H1 (cell line): ENCODE measurements at places on chromosomes 2 and 18.

DNA sequence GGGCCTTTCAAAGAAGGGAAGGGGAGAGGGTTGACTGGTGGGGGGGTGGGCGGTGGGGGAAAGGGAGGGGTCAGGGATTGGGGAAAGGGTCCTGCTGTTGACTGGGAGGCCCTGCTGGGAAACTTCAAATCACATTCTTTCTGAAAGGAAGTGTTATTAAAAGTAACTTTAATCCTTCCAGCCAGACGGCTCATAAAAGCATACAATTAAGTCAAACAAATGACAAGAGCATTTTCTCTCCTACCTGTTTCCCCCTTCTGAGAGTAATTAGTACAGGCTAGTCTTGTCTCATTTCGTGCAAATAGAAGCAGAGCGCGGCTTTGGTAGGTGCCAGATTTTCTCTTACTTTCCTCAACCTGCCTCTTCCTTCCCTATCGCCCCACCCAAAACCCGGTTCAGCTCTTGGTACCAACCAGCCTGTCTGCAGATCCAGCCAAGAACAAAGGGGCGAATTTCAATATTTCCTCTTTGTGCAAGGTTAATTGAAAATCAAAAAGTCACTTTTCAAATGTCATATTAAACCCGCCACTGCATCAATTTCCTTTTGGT is 2112.6 kb upstream of the PIK3C3 start:
- no peaks in the 10 kb centered on the region for H3K36me3 ChIP-seq
- no peak for DNase-seq
- H3K27me3 ChIP-seq = no peaks in the 10 kb centered on the region; the same call in 1 of the 2 replicates
- H3K4me3 ChIP-seq = peak overlapping the region; percentile 68

DNA sequence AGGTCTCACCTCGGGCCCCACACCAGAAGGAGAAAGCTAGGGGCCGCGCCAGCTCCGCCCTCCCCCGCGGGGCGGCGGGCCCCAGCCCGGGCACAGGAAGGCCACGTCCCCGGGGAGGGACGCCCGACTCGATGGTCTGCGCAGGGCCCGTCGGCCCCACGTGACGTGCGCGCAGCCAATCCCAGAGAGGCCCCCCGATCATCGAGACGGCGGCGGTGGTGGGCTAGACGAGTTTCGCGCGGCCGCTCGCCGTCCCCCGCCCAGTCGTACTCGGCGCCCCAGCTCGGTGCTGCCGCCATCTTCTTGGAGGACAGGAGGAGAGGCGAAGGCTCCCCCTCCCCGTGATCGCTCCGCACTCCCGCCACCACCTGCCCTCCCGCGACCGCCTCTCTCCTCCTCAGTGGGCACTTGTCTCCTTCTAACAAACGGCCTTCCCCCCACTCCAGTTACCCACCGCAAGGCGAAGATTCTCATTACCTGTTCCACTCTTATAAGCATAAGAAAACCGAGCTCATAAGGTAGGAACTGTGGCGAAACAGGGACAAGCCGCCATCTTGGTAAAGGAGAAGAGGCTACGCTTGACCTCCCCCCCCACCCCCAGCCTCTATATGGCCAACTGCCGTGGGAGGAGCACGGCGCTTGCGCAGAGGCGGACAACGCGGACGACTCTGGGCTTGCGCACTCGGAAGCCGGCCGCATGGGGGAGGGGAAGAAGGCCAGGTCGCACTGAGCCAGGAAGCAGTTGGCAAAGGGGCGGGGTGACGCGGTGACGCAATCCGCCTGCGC is at the start of gene HDLBP:
HDLBP (minus strand) TSS at position 580 of the 786 bp plus-strand sequence. CDS start 48,803 bp downstream, outside the sequence.
- no peaks in the 10 kb centered on the region for H3K36me3 ChIP-seq
- H3K4me3 ChIP-seq = peak within 1 kb of the TSS; percentile 99
- no peaks in the 10 kb centered on the region for H3K27me3 ChIP-seq
- H3K27ac ChIP-seq = peak within 1 kb of the TSS; percentile 100
- DNase-seq = peak; percentile 98

DNA sequence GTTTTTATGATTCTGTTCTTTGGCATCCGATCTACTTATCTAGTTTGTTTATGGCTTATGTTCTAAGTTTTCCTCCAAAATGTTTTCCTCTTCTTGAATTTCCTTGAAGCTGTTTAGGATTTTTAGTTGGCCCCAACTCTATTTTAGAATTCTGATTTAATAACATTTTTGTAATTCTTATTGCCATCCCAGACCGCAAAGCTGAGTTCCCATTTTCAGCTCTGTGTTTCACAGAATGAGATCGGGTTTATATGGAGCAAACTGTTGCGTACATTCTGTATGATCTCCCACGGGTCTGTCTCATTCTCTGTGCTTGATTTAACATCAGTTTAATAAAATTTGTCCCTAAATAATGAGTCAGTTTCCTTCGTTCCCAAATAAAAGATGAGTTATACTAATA is 59.3 kb downstream of the DPP4 start:
- DNase-seq = no peak
- H3K36me3 ChIP-seq = no peaks in the 10 kb centered on the region
- H3K27ac ChIP-seq = no peak overlapping the region
- H3K4me3 ChIP-seq = no peak overlapping the region
- no peaks in the 10 kb centered on the region for H3K27me3 ChIP-seq

DNA sequence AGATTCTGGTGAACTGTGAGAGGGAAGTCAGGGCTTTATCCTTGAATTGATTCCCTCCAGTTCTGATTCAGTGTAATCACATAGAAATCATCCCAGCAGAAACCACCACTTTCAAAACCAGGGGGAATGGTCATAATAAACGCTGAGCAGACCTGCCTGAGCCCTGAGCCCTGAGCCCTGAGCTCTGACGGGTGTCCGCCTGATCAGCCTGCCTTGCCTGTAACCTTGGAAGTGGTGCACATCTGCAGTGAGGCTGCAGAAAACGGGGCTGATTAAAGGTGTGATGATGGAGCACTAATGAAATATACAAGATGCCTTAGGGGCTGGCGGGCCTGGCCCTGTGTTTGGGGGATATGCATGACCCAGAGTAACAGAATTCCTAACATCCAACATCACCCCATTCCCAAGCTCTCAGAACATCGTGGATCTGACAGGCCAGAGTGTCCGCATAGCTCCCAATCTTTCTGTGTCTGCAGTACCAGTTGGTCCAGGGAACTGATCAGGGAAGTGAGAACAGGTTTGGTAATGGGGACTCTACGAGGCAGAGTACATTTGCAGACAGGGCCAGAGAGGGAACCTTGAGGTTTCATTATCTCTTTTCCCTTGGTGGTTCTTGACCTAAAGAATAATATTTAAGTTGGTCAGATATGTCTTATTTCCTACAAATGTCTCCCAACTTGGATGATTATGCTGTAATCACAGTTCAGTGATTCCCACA is 37.8 kb downstream of the KCTD18 start:
- no peak overlapping the region for H3K4me3 ChIP-seq
- no peak overlapping the region for H3K27ac ChIP-seq
- no peaks in the 10 kb centered on the region for H3K27me3 ChIP-seq
- H3K36me3 ChIP-seq = peaks cover 77% of the 10 kb centered on the region
- no peak for DNase-seq

DNA sequence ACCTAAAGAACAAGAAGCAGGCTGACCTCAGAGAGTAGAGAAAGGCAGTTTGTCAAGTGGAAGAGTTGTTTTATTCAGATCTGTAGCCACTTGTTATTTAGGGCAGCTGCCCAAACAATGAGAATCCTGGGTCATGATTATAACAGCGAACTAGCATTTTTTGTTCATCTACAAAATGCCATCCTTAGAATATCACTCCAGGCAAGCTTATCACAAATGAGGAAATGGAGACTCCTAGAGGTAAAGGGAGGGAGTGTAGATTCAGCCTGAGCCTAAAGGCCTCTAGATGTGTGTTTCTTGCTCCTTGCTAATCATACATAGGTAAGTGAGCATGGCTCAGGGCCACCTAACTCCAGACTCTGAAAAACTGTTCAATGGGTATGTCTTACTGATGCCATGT is 126.1 kb downstream of the HNMT start:
- no peak overlapping the region for H3K4me3 ChIP-seq
- no peak for DNase-seq
- no peak overlapping the region for H3K27ac ChIP-seq
- no peaks in the 10 kb centered on the region for H3K4me1 ChIP-seq

DNA sequence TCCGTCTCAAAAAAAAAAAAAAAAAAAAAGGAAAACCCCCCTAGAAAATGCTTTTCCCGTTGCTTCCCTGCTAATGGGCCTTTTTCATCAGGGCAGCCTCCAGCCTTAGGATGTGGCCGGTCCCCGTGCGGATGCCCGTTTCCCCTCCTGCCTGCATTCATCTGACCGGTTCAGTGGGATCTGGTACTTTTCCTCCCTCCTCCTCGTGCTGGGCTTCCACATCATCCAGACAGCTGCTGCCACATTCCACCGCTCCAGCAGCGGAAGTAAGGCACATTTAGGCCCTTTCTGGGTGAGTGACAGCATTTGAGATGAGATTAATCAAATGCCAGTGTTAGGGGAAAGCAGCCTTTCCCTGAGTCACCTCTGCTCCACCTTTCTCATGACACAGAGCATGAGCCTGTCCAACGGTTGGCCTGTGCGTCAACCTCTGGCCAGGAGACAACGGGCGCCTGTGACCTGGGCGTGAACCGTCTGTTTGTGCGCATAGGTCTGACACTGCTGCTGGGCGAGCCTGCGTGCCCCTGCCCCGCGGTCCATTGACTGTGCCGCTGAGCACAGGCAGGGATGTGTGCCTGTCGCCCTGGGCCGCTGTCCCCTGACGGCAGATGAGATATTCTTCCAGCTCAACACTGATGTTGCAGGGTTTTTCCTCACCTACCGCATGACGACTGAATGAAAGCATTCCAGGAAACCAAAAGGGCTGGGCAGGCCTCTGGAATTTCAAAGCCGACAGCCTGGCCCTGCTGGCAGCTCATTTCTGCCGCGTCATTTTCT is 174.0 kb downstream of the TGIF1 start:
- H3K36me3 ChIP-seq = no peaks in the 10 kb centered on the region
- no peak for DNase-seq

- no peak for DNase-seq
- no peaks in the 10 kb centered on the region for H3K36me3 ChIP-seq
- H3K4me3 ChIP-seq = no peak overlapping the region
- no peak overlapping the region for H3K27ac ChIP-seq
Observed at GRCh38 chr2:64655873-64656272, 2.2 kb upstream of the SERTAD2 start.

- no peak for DNase-seq
- H3K27ac ChIP-seq = no peak overlapping the region
- H3K4me1 ChIP-seq = no peaks in the 10 kb centered on the region
Observed at GRCh38 chr18:77031662-77032061, 100.9 kb downstream of the MBP start.

DNA sequence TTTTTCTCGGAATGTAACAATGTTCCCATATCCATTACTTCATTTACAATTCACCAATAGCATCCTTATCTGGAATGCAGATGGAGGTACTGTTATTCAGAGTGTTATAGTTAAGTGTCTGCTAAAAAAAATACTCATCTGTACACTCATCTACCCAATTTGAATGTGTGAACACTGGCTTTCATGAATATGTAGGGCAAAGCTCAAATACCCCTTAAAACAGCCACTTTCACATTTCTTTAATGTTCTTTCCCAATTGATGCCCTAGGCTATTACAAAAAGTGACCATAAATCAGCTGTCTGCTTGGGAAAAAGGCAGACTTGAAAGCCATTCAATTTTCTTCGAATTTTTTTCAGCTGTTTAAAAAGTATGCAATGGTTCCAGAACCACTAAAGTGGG is 796.3 kb upstream of the FSHR start:
- H3K4me1 ChIP-seq = no peaks in the 10 kb centered on the region
- no peak overlapping the region for H3K27ac ChIP-seq
- H3K27me3 ChIP-seq = no peaks in the 10 kb centered on the region
- no peak for DNase-seq

DNA sequence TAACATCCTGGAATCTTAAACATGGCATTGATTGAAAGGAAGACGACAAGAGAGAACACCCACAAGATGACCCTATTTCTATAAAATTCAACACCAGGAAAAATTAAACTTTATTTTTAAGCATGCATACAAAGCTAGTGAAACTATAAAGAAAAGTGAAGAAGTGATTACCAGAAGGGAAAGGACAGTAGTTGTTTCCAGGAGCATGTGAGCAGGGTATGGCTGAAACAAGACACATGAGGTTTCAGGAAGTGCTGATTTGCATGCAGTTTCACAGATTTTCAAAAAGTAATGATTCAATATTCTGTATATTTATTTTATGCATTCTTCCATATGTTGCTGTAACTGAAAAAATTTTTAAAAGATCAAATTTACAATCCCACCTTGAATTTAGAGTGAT is 24.6 kb upstream of the DAW1 start:
- H3K27ac ChIP-seq = no peak overlapping the region
- no peaks in the 10 kb centered on the region for H3K36me3 ChIP-seq
- no peak overlapping the region for H3K4me3 ChIP-seq
- DNase-seq = no peak
- H3K4me1 ChIP-seq = no peaks in the 10 kb centered on the region
- no peaks in the 10 kb centered on the region for H3K27me3 ChIP-seq

DNA sequence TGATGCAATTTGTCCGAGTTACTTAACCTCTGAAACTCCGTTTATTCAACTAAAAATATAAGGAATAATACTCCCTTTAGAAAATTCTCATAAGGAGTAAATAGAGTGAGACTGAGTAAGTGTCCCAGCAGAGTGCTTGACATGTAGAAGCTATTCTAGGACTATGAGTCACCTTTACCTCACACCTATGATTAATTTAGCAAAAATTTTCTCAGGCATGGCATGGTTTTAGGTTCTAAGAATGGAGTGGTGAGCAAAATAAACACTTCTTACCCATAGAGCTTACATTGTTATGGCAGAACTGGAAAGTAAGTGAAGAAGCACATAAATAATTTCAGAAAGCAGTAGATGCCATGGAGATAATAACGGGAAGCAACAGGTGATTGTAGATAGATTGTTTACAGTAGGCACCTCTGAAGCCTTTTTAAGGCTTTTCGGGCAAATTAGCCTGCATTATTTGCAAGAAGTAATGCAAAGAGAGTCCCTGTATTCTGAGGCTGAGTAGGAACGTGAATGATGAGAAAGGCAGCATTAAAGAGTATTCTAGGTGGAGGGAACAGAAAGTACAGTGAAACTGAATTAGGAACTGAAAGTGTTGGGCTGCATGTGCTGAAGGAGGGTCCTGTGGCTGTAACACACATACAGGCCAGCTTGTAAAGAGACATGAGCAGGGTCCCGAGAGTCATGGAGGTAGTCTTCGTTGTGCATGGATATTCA is 209.2 kb downstream of the ZNF407 start:
- H3K27me3 ChIP-seq = no peaks in the 10 kb centered on the region
- H3K4me3 ChIP-seq = no peak overlapping the region
- no peaks in the 10 kb centered on the region for H3K36me3 ChIP-seq
- DNase-seq = no peak

GRCh38 chr18:4637876-4638275 is 182.8 kb upstream of the DLGAP1 start:
- H3K4me1 ChIP-seq = no peaks in the 10 kb centered on the region
- no peak for DNase-seq
- no peaks in the 10 kb centered on the region for H3K36me3 ChIP-seq
- no peak overlapping the region for H3K4me3 ChIP-seq
- H3K27me3 ChIP-seq = no peaks in the 10 kb centered on the region
